ENCODE measurements at places on chromosomes 7 and 10.

- DNase-seq = no peak
These were observed 65.2 kb upstream of the CHST15 start for GRCh38 chr10:124158592-124158991.

GRCh38 chr7:98869597-98870120 lies at the start of gene TMEM130:
TMEM130 (minus strand) TSS chr7:98870014; CDS start chr7:98869861, 153 bp downstream.
- DNase-seq = no peak

DNA sequence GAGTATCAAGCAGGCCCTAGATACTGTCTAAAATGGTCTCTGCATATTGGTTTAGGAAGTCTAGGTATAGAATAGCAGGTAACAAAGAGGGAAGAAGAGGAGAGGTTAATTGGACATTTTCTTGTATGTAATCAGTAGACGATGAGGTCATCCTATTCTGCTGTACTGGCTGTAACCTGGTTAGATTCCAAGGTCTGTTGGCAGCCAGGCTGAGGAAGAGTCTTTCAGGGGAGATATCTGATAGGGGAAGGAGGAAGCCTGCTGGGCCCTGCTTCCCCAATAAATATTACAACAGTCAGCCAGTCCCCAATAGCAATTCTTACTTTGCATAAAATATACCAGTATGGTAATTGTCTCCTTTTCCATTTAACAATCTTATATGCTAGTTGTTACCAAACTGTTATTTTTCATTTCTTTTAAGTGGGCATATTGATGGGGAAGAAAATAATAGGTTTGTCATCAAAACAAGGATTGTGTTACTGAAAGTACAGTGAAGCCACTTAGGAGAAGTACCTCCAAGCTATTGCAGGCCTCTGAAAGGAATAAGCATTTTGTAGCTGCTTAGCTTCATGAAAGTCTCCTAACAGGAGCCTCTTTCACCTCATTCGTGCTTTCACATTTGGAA lies 186.4 kb downstream of the LRRC4 start:
- peak; percentile 61 for DNase-seq

GRCh38 chr7:100879685-100880261 lies 4.9 kb downstream of the SRRT start:
- DNase-seq = no peak

- no peak for DNase-seq
These were observed 322.3 kb downstream of the ZNF716 start for GRCh38 chr7:57772126-57772924.

DNA sequence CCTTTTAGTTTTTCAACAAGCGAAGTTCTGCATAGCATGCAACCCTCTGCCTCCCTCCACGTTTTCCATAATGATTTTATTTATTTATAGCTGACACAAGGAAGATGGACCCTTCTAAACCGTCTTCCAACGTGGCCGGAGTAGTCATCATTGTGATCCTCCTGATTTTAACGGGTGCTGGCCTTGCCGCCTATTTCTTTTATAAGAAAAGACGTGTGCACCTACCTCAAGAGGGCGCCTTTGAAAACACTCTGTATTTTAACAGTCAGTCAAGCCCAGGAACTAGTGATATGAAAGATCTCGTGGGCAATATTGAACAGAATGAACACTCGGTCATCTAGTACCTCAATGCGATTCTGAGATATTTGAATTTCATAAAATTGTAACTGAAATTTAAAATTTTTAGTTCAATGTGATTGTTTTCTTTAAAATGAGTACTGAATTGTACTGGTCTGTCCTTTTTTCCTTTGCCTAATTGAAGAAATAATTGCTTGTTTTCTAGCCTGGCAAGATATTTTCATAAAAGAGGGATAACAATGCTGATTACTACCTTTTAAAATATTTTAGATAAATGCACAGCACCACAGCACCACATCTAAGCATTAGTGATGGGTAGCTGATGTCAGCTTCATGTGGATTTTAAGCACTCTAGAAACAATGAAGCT lies 41.5 kb upstream of the SLC39A12 start:
- peak; percentile 63 for DNase-seq

- no peak for DNase-seq
These were observed 356.2 kb downstream of the GLRX3 start for GRCh38 chr10:130492266-130492934.

DNA sequence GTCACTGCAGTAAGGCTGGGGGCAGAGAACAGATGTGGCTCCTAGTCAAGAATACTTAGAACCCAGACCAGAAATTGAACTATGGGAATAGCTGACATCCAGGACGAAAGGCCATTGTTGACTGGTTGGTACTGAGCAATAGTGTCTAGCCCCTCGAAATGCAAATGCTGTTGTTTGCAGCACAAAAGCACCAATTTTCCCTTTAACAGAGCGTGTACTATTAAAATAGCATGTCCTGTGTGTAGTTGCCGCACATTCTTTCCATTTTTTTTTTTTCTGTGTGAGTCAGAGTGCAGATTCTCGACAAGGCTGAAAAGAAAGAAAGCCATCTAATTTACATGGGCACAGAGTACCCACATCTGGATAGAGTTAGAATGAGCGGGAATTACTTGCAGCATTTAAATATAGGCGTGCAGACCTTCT lies 302.4 kb downstream of the PTEN start:
- peak; percentile 36 for DNase-seq

GRCh38 chr10:100372415-100373297 lies 25.6 kb downstream of the SCD start:
- no peak for DNase-seq

- DNase-seq = peak; percentile 64
These were observed 16.9 kb upstream of the STMP1 start for GRCh38 chr7:135645296-135645904.
